ENCODE measurements at places on chromosomes 3 and 15.

- no peak for DNase-seq
Measured at GRCh38 chr15:41987246-41987924, 15.0 kb upstream of the EHD4 start.

DNA sequence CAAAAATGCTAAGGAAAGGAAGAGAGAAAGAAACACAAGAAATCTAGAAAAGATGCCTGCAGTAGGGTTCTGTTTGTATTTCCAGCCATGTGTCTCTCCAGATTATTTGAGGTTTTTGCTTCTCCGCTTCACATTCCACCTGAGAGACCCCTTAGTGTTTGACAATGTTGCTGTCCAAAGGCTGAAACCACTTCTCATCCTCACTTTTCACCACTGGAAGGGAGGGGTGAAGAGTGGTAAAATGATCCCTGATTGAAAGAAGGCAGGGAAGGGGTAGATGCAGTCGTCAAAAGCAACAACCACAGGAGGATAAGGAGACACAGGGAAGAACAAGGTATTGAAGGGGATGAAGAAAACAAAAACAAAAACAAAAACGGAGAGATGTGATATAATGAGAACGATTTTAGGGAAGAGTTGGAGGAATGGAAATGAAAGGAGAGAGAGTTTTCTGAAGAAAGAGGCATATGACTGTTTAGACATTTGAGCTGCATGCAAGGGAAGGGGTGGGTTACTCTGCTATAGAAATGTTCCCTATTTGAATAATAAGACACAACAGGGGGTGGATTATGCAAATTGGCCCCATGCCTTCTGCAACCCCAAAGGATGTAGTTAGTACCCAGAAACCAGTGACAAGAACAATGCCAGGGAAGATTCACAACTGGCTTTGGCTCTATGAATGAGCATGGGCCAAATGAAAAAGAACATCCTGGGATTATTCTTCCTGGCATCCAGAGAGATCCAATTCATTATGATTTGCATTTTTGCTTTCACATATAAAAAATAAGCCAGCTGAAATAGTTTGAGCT, 235.9 kb downstream of the GAP43 start:
- DNase-seq = no peak

DNA sequence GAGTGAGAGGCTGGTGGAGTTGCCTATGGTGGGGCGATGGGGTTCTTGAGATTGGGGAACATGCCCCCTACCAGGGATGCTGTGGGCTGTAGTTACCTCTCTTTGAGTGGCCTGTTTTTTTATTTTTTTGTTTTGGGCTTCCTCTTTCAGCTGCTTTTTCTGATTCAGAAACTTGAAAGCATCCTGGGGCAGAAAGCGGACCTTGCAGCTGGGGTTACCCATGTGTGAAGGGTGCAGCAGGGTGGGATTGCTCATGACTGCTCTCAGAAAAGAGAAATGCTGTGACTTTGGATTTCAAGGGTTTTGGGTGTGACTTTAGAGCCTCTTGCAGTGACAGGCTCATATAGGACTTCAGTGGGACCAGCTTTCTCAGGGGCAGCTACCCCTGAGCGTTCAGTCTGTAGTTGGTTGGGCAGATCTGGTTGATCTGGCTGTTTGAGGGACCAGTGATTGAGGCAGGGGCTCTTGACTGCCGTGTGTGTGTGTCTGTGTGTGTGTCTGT, 1.8 kb downstream of the LIMD1 start:
- DNase-seq = no peak

GRCh38 chr3:159323848-159324247, 522.0 kb downstream of the MFSD1 start:
- DNase-seq = no peak

GRCh38 chr3:128874481-128875180, 4.8 kb upstream of the ACAD9 start:
- DNase-seq = no peak

- DNase-seq = no peak
Measured at GRCh38 chr15:89423981-89424380, 72.4 kb downstream of the RHCG start.

- DNase-seq = no peak
Measured at GRCh38 chr15:76996526-76997401, 1.8 kb downstream of the PSTPIP1 start.

- DNase-seq = no peak
Measured at GRCh38 chr3:58668247-58668646, 1.7 kb upstream of the FAM3D start.

- DNase-seq = no peak
Measured at GRCh38 chr15:93314245-93314644, 225.2 kb upstream of the RGMA start.

DNA sequence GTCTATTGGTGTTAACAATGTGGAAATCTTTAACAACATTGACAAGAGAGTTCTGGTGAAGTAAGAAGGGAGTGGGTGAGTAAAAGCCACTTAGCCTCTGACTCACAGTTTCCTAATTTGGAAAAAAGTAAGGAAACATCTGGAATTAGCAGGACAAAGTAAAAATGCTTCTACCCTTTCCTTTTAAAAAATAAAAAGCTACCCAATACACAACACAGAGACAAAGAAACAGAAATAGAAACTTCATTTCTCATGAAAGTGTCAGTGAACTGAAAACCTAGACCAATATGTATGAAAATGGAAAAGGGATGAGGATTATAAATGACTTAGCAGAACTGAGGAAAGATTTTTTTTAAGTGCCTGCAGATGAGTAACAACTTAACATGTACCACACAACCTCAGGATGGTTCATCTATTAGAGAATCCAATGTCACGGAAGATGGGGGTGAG, 65.4 kb downstream of the SSR3 start:
- DNase-seq = no peak

- DNase-seq = no peak
Measured at GRCh38 chr15:37877851-37878741, 56.3 kb upstream of the TMCO5A start.

DNA sequence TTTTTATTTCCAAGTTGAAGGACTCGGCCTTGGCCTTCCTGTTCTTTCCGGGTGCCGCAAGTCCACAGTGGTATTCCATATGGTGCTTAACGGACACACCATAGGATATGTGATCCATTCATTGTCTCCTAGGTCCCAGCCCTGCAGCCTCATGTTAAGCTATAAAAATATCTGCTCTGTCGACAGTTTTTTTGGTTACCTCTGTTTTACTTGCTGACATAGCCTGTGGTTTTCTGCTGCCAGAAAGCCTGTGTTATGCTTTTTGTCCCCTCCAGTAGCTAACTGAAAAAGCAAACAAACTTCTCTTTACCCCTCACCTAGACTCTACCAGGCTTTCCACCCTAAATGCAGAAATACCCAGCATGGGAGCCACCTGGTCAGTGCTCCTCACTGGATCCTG, 5.3 kb downstream of the INAFM2 start:
- DNase-seq = no peak

DNA sequence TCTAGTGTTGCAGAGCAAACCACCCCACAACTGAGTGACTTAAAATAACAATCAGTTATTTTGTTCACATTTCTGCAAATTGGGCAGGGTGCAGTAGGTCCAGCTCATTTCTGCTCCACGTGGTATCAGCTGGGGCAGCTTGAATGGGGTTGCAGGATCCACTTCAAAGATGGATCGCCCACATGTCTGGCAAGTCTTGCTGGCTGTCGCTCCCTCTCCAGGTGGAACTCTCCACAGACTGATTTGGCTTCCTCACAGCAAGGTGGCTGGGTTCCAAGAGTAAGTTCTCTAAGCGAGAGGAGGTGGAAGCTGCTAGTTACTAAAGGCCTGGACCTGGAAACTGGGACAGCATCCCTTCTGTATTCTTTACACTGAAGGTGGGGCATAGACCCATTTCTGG, 213.3 kb downstream of the SLC9A9 start:
- no peak for DNase-seq

GRCh38 chr3:45874677-45875346, 11.5 kb upstream of the CCR9 start:
- no peak for DNase-seq

GRCh38 chr3:140910860-140911259, 30.8 kb upstream of the SLC25A36 start:
- no peak for DNase-seq

GRCh38 chr15:90817117-90818057, 51.0 kb upstream of the FURIN start:
- no peak for DNase-seq

GRCh38 chr3:122892118-122892960, 97.5 kb downstream of the SLC49A4 start:
- no peak for DNase-seq

DNA sequence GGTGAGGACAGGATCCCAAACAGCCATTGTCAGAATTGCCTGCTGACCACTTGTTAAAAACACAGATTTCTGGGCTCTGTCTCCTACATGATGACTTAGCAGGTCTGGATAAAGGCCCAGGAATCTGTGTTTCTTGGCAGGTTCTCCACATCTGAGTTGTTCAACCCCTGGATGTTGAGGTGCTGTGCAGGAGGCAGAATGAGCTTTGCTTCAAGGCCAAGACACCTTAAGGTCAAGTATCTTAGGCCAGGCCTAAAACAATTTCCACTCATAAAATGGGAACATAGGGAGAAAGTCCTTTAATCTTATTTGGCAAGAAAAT, 678.7 kb upstream of the CFAP20DC start:
- no peak for DNase-seq

DNA sequence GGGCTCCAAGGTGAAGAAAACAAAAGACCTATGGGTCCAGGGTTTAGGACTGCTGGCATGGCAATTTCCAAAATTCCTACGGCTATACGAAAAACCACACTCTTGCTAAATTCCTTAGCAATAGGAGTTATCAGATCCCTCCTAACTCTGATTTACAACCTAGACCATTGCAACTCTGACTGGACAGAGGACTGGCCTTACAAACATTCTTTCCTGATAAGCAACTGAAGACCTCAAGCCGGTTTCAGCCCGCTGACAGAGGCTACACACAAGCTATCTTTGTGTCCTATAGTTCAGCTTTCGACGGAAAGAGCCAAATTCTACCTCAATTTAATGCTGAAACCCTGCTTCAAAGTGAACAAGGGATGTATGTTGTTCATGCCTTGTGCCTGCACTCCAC, 38.3 kb upstream of the AGBL1 start:
- DNase-seq = no peak

- DNase-seq = no peak
Measured at GRCh38 chr3:8532251-8532871, 30.7 kb downstream of the LMCD1 start.

GRCh38 chr3:73848173-73848906, 223.6 kb upstream of the PDZRN3 start:
- no peak for DNase-seq

DNA sequence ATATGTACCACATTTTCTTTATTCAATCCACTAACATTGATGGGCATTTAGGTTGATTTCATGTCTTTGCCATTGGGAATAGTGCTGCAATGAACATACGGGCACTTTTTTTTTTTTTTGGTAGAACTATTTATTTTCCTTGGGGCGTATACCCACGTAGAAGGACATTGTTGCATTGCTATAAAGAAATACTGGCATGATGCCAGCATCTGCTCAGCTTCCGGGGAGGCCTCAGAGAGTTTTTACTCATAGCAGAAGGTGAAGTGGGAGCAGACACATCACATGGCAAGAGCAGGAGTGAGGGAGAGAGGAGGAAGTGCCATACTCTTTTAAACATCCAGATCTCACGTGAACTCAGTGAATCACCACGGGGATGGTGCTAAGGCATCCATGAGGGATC, 197.0 kb downstream of the SQOR start:
- DNase-seq = no peak

DNA sequence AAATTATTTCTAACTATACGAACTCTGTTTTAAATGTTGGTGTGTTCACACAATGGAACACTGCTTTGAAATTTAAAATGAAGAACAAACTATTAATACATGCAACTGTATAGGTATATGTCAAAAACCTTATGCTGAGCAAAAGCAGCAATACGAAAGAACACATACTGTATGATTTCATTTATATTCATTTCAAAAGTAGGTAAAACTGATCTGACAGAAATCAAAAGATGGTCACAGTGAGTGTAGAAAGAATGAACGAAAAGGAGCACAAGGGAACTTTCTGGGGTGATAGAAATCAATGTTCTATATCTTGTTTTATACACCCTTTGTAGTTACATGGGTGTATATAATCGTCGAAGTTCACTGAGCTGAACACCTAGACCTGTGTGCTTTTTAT, 12.6 kb downstream of the ATP8B4 start:
- no peak for DNase-seq

GRCh38 chr15:40468898-40469331, 1.9 kb upstream of the CHST14 start:
- no peak for DNase-seq

DNA sequence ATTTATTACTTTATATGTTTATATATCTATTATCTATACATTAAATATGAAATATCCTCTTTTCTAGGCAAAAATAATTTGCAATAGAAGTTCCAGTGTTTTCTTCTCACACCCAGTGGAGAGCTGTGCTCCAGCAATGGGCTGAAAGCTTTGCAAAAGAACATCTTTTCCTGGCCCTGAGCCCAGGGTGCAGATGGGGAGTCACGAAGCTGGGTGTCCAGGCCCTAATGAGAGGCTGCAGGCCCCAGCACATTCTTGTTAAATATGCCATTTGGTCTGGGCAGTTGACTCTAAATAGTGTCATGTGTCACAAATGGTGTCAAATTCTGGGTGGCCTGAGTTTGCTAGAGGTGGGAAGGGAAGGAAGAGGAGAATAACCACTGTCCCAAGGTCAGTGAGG, 5.7 kb downstream of the NTRK3 start:
- no peak for DNase-seq
